A172 (cell line): ENCODE measurements at places on chromosomes 1 and 21. TPM values are rescaled to one million over a fixed set of nuclear protein-coding genes. Genes with fewer than 3 reads are reported as not detected.

- DNase-seq, result peak; percentile 35
These were observed 856 bp downstream of the LHX9 start for GRCh38 chr1:197917805-197918651.

COL9A2 gene
- total RNA-seq, result 0.67 and 0.90 TPM in 2 replicates

CCDC27 gene
- not detected in 2 replicates for total RNA-seq

GRCh38 chr1:226372885-226373284, 35.0 kb downstream of the PARP1 start:
- no peak for DNase-seq

- no peak for DNase-seq
These were observed 162.9 kb downstream of the PLPP3 start for GRCh38 chr1:56416495-56416894.

RGS13 gene
- total RNA-seq, result not detected in 2 replicates

OR2L13 gene
- not detected in 2 replicates for total RNA-seq

- DNase-seq, result peak; percentile 34
These were observed 13.0 kb upstream of the PAQR6 start for GRCh38 chr1:156260896-156261295.

- no peak for DNase-seq
These were observed 158.5 kb upstream of the LMO4 start for GRCh38 chr1:87170157-87170556.

- no peak for DNase-seq
These were observed 41.9 kb downstream of the WNT9A start for GRCh38 chr1:227905573-227906487.

AMY1C gene
- not detected in 2 replicates for total RNA-seq

ADIPOR1 gene
- total RNA-seq, result 121 and 125 TPM in 2 replicates

GRCh38 chr1:5646486-5647149, 345.6 kb downstream of the NPHP4 start:
- DNase-seq, result no peak

FCGR1A gene
- not detected in 2 replicates for total RNA-seq

DNA sequence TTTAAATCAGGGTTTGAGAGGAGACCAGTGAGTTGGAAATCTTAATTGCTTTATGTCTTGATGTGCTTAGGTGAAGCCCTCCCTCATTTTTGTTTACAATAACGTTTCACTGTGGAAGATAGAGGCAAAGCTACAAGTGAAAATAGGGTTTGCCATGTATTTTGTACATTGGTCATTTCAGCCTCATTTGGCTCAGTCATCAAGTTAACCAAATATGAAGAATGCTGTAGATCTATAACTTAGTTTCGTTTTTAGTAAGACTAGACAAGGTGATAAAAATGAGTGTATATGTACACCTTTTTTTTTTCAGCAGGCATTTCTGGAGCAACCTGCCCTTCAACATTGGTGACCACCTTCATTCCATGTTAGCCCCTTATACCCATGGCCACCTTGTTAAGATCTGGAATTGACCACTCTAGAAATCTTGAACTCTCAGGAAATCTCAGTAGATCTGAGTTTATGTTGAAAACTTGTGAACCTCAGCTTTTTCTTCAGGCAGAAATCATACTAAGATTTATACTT, 2.9 kb downstream of the NFYC start:
- DNase-seq, result no peak

HCN3 gene
- total RNA-seq, result 0.98 and 1.0 TPM in 2 replicates

DNA sequence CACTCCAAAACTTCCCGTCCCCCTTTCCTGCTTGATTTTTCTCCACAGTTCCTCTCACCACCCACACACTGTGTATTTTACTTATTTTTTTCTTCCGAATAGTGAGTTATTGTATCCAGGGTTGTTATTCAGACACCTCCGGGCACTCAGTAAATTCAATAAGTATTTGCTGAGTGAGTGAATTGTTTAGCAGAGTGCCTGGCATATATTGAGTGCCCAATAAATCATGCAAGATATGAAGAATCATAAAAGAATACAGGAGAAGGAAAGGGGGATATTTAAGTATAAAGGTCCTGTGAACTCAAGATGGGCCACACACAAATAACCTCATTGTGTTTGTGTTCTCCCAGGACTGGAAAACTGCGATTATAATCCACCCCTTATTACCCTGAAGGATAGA, 139.9 kb downstream of the GALNT2 start:
- DNase-seq, result no peak

PLA2G5 gene
- total RNA-seq, result not detected in 2 replicates

DNA sequence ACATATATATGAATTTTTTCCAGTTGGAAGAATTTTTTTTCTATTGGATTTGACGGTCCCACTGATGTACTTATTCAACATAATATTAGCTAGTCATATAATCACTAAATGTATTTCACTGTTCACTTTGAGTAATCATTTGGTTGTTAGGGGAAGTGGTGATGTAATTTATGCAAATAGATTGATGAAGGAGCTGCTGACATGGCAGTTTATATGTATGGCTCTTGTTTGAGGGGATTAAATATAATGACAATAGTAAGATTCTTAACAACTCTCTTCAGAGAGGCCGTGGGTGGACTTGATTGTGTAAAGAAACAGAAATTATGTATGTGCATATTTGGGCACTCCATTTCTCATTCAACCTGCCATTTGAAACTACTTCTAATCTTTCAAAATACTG, 653.6 kb upstream of the ADGRL4 start:
- no peak for DNase-seq

TMEM125 gene
- not detected in 2 replicates for total RNA-seq

DNA sequence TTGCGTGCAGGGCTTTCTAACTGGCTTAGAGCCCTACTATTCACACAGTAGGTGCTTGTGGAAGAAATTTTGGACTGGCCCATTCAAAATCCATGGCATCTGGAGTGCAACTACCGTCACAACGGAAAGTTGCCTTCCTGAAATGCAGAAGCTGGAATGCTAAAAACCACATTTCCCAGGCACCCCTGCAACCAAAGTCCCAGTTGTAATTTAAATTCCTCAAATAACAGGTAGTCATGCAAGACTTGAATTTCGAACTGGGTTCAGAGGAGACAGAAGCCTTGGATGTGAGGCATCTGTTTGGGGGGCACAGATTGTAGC, 186.7 kb downstream of the TOMM20 start:
- no peak for DNase-seq

DNA sequence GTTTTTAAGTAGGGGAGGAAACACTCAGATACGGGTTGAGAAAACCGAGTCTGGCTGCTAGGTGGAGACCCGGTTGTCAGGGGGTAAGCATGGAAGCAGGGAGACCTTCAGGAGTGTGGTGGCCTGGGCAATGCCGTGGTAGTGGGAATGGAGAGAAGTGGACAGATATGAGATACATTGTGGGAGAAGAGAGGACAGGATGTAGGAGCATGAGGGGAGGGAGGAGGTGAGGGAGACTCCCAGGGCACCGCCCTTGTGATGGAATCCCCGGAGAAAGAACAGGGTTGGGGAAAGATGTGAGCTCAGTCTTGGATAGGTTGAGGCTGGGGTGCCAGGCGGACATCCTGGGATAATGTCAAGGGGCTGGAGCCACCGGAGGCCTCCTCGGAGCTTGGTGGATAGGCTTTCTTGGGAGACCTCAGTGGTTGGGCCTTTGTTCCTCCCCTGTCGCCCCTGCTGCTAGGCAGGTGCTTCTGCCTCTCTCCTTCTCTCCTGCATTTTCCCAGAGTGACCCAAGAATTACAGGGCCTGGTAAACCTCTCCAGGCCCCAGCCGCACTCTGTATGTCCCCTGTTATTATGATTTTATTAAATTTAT, 21.3 kb downstream of the ZNF362 start:
- no peak for DNase-seq

- DNase-seq, result peak; percentile 78
These were observed 3.0 kb downstream of the ITLN2 start for GRCh38 chr1:160951443-160952128.

DNA sequence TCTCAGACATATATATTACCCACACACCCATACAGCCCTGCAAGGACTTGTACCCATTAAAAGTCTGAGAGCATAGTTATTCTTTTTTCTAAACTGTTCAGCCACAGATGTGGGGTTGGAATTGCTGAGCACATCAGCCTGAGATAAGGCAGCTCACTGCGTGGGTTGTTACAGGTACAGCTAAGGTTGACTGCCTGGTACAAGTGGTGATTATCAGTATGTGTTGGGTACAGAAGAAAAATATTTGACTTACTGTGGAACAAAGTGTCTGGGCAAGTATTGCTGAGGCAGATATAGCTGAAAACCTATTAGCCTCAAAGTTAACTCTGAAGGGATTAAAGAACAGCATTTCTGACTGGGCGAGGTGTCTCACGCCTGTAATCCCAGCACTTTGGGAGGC, 5.0 kb downstream of the STX12 start:
- DNase-seq, result no peak

GRCh38 chr1:67299296-67299695, 8.4 kb upstream of the IL12RB2 start:
- peak; percentile 5 for DNase-seq

GRCh38 chr1:168794057-168794456, 65.1 kb upstream of the DPT start:
- peak; percentile 53 for DNase-seq

DNA sequence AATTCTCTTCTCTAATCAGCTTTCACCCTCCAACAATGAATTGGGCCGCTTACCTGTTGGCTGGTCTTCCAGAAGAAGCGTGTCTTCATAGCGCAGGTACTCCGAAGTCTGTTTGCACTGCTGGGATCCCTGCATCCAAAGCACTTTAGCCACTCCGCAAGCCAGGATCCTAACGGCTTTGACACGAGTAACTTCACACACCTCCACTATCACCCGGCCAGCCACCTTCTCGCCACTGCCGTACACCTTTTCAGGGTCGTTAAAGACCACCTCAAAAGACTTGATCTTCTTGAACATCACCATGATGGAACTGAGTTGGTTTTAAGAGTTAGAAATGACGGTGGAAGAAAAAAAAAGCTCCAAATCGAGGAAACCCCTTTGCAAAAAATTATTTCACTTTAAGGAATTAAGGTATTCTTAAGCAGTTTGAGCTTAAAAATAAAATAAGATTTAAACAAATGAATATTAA, 381 bp downstream of the TXNIP start:
- no peak for DNase-seq

NOTCH2NLA gene
- total RNA-seq, result 20.8 and 22.8 TPM in 2 replicates

- DNase-seq, result peak; percentile 8
These were observed 684.0 kb downstream of the NCAM2 start for GRCh38 chr21:21682172-21682571.

- DNase-seq, result peak; percentile 89
These were observed 33.3 kb upstream of the FAM3B start for GRCh38 chr21:41283211-41283818.

ZFP69 gene
- total RNA-seq, result not detected in 2 replicates

GRCh38 chr1:245153552-245154428, 995 bp upstream of the KIF26B start:
- peak; percentile 21 for DNase-seq

DNA sequence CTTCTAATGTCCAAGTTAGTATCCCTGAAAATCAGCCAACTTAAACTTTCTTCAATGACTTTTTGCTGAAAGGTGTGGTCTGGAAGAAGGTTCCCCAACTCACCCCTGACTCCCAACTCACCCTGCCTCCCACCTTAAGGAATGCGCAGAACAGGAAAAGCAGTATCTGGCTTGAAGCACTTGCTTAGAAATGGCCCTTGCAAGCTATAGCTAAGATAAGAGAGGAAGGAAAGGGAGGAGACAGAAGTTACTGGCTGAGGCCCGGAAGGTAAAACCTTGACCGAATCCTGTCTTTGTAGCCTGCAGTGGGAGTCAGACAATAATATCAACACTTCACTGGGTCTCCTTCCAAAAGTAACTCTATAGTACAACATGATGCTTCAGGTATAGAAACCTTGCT, 2.9 kb downstream of the CYYR1 start:
- no peak for DNase-seq
